Adipocyte (in vitro differentiated cells): ENCODE measurements at places on chromosomes 11 and 22.

DNA sequence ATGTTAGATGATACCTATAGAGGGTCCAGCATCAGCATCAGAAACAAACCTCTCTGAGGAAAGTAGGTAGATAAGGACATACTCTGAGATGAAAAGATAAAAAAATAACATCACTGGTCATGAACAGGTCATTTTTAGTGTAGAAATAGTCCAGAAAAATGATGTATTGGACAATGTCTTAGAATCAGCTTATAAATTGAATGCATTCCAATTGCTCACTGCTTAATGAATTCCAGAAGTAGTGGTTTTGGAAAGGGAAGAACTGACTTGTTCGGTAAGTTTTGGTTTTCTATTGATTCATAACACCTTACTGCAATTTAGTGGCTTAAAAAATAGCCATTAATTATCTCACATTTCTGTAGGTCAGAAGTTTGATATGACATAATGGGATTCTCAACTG is 929.5 kb upstream of the CCDC90B start:
- no peak for DNase-seq

GRCh38 chr11:37572491-37573171 is 974.6 kb upstream of the RAG2 start:
- DNase-seq, result no peak

GRCh38 chr11:128180441-128181087 is 406.8 kb downstream of the ETS1 start:
- DNase-seq, result peak; percentile 74

GRCh38 chr11:4086575-4087353 is 7.8 kb upstream of the RRM1 start:
- DNase-seq, result no peak

DNA sequence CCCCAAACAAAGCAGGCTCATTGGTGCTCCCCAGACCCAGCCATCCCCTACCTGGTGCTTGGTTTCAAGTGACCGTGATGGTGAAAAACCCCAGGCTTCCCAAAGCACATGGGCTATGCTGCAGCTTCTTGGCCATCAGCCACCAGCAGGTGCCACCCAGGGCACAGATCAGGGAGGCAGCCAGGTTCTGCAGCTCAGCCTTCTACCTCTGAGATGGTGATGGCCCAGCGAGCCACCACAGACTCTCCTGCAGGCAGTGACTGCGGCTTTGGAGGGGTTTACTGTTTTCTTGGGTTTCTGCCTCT is 70.0 kb upstream of the ALX4 start:
- DNase-seq, result no peak

DNA sequence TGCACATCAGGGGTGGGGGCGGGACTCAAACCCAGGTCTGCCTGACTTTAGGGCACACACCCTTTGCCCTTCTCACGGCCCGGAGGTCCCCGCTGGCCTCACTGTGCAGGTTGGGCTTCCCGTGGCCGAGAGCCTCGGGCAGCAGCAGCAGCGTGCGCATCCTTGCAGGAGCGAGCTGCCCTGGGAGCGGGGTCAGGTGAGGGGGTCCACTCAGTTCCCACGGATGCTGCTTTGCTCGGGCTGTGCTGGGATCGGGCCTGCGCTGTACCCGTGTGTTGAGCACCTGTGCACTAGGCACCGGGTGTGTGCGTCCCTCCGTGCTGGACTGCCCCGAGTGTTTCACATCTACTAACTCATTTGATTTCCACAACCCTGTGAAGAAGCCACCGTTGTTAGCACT is 25.1 kb downstream of the PRR5 start:
- DNase-seq, result no peak

DNA sequence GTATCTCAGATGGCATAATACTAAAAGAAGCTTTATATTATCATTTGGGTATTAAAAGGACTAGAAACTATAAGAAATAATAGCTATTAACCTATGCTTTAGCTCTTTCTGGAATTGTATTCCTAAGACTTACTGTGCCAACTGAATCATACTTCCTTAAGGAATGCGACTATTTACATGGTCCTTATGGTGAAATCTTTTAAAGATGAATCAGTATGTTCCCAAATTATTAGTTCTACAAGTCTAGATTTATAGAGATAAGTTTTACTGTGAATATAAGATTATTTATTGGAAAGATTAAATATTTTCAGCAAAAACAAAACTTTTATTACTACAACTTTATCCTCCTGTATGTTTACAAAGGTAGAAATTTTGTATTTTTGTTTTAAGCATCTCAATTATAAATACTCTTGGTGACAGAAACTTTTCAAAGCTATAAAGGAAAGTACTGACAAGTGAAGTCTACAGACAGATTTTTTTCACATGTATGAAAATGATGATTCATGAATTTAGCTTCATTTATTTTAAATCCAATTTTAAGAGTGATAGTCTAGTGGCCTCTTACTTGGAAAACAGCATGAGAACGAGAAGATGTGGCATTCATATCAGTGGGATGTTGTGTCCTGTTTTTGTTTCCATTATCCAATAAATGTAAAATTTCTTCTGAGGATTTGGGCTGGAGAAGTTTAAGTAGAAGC is 17.8 kb downstream of the KIF18A start:
- DNase-seq, result peak; percentile 52

- no peak for DNase-seq
These were observed 47.3 kb downstream of the PLAAT5 start for GRCh38 chr11:63443714-63444113.
